ENCODE measurements at places on chromosomes 7 and 10.

GRCh38 chr7:101688183-101688831 lies 59.2 kb upstream of the MYL10 start:
- peak; percentile 75 for DNase-seq

GRCh38 chr10:98135222-98135899 lies 904 bp downstream of the R3HCC1L start:
- DNase-seq, result no peak

DNA sequence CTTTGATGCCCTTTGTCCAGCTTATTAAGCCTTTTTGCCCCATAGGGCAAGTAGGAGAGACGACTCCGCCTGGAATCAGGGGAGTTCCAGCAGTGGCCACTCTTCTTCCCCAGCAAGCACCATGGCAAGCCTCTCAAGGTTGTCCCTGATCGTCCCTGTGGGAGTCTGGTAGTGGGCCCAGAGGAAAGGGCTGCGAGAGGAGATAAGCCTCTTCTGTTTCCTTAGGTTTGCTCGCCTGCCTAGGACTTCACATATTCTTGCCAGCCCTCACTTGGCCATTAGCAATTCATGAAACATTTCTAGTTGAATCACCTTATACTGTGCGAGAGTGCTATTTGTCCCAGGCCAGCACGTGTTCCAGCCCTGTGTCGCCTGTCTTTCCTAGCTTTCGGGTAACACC lies 47.8 kb upstream of the CPN1 start:
- DNase-seq, result no peak

GRCh38 chr10:114017271-114017670 lies 26.4 kb upstream of the ADRB1 start:
- no peak for DNase-seq

GRCh38 chr7:107039199-107039900 lies 5.2 kb upstream of the PRKAR2B start:
- DNase-seq, result no peak

- no peak for DNase-seq
Measured at GRCh38 chr10:49076319-49076718, 39.0 kb downstream of the VSTM4 start.

DNA sequence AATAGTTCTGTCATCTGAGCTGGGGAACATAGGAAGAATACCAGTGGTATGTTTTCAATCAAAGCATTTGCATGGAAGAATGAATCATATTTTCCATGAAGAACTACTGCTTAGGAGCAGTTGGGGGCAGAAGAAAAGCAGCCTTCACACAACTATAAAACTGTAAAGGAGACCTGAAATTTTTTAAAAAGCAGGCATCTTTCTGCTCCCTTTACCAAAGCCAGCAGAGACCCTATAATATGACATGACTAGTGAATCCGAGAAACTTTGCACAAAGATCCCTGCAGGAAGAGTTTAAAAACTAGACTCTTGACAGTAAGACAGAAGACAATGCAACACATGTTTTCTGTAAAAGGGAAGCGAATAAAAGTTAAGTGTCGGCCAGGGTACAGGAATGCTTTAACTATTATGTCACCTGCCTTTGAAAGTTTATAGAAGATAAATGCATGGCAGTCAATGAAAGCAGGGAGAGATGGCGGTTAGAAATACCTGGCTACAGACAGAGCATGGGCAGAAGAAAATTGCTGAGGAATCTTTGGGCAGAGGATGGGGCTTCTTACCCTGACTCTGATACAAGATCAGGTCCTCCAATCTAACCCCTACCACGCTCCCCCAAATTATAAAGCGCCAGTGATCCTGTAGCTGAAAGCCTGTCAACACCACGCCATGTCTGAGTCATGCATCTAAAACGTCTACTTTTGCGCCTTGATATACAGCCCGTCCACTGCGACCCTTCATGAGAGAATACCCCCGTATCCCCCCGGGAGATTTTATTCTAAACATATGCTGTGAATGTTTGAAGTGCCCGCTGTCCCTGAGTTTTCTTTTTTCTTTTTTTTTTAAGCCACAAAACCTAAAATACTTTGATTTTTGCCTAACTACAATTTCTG lies 93.1 kb downstream of the GLI3 start:
- no peak for DNase-seq

DNA sequence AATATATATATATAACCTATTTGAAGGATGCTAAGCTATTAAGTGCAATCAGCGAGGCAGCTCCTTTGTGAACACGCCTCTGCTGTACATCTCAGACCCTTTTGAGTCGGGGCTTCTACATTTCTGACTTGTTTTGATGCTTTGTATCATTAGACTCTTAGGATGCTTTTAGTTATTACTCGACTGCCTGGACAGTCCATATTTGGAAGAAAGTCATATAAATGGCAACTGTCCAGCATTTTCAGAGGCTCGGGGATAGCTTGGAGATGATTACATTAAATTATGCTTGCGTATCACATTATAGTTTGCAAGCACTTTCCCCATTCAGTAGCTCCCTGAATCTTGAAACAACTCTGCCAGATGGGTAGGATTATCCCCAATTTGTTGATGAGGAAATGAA lies 257.9 kb downstream of the PTEN start:
- DNase-seq, result no peak

- DNase-seq, result no peak
Measured at GRCh38 chr7:128794436-128794835, 2.7 kb downstream of the CCDC136 start.

DNA sequence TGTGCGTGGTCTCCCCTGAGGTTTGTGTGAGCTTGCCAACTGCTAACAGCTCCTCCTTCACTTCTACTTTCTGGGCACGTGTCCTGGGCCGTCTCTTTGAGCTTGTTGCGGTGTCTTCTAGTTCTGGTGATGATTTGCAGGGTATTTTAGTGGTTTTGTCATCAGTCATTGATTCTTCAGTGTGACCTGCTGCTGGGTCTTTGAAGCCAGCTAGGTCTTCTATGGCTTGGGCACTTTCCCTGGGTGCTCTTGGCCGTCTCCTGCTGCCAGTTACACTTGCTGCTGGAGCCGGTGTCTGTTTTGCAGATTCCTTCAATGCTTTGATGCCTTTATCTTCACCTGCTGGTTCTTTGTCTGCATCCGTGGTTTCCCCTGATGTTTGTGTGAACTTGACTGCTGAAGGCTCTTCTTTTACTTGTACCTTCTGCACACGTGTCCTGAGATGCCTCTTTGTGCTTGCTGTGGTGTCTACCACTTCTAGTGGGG lies 23.0 kb downstream of the MKI67 start:
- DNase-seq, result no peak

DNA sequence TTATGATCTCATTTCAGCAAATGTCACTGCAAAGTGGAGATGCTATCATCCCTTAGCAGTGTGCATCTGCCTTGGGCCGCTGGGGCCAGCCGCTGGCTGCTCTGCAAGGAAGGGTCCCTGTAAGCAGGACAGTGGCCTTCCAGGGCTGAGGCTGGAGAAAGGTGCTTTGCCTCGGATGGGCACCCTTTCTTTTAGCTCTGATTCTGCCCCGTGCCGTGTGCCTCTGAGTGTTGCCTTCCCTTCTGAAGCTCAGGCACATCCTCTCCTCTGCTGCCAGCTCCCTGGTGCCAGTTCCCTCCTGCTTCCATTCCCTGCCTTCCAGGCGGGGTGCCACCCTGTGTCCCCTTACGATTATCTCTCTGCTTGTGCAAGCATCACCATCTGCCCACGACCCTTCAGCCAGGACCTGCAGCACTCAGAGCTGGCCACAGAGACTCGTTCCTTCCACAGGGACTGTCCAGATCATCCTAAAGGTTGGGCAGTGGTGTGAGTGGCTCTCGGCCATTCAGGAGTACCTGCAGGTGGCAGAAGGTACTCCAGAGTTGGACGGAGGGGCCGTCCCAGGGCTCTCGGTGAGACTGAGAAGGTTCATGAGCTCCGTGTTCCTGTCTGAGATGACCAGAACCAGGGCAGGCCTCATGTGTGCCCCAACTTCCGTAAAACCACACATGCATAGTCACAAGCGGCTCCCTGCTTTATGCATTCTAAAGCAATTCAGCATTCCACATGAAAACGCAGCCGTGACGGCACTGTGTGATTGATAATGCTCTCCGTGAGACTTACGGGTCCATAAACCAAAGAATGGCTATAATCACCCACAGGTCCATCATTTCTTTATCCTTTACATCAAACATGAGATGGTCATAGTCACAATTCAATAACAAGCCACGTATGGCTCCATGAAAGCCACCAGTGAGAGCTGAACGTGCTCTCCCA lies 371.4 kb downstream of the DNAJB6 start:
- DNase-seq, result no peak

DNA sequence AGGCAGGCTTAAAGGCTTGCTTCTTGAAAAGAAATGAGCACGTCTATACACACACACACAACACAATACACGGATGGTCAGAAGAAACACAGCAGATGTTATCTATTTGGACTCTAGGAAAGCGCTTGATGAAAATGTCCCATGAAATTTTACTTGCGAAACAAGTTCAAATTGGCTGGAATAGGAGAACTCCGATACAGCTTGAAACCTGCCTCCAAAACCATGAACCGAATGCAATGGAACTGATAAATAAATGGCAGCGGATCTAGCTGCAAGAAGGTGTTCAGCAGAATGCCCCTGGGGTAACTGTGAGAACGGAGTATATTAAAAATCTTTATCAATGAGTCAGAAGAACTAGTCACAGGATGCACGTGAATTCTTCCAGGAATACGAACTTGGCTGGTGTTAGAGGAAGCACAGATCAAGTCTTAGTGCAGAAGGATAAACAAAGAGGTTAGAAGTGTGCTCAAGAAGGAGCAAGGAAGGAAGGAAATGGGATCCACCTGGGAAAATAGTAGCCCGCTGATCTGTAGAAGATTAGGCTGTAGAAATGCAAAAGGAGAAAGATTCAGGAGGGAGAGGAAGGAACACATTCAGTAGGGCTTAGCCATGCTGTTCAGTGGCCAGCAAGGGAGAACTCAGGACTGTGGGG lies 142.0 kb upstream of the PRKCQ start:
- no peak for DNase-seq

Data from activated T-cell treated with anti-CD3 and anti-CD28 coated beads for 4 hours (primary cell).